Activated CD8-positive, alpha-beta memory T cell treated with anti-CD3 and anti-CD28 coated beads, Interleukin-2, amount 10 ng/mL, durations not matched to agents 7 days and 5 days (primary cell): ENCODE measurements at places on chromosomes 6 and 20. TPM values are rescaled to one million over a fixed set of nuclear protein-coding genes. Genes with fewer than 3 reads are reported as not detected.

- peaks cover 7% of the 10 kb centered on the region for H3K27me3 ChIP-seq
- H3K36me3 ChIP-seq, result peaks cover 43% of the 10 kb centered on the region
- H3K4me1 ChIP-seq, result peaks cover 46% of the 10 kb centered on the region
- peak overlapping the region; percentile 42 for H3K27ac ChIP-seq
Observed at GRCh38 chr6:33197431-33198048, 2.9 kb downstream of the RXRB start.

DNA sequence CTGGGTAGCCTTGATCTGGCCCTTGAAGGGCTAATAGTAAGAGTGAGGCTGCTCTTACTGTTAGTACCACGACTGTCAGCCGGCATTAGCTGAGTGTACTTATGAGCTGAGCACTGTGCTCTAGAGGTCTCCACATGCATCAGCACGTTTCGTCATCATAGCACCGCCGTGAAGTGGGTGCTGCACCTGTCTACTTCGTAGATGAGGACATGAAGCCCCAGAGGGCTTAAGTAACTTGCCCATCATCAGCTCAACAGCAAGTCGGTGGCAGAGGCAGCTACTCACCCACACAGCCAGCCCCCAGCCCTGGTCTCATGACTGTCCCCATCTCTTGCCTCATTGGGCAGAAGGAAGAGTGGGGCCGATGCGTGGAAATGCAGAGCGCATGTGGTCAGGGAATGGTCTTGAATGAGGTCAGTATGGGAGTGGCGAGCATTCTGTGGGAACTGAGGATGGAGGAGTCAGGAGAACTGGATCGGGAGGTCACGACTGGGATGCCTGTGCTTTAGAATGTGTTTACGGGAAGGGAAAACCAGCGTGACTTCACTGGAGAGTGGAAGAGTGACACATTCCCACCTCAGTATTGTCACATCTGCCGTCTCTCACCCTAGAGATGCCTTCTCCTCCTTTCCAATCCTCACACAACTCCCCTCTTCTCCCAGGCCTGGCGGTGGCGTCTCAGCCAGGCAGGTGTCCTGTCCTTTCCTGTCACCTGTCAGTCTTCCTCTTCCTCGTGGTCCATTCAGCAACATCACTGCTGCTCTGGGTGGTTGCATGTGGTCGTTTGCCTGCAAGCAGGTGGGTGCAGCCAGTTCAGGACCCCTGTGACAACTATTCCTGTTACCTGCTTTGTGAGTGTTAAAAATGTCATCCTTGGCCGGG lies 6.0 kb downstream of the SYTL3 start:
- H3K4me3 ChIP-seq, result peak overlapping the region; percentile 78
- peaks cover 72% of the 10 kb centered on the region for H3K36me3 ChIP-seq
- peaks cover 77% of the 10 kb centered on the region for H3K4me1 ChIP-seq
- H3K27ac ChIP-seq, result peak overlapping the region; percentile 98

DNA sequence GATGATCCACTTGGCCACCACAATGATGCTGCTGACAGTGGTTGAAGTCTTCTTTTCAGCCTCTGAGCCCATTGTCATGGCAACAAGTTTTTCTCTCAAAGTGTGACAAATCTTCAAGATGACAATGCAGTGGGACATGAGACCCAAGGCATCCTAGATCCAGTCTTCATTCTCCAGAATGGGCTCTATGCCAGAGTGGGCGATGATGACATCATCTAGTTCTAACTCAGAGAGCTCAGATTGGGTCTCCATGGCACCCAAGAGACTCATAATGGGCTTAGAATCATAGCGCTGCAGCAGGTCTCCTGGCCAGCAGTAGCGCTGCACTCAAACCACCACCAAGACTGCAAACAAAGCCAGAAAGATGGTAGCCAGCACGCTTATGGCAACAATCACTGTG lies 973.6 kb downstream of the EYS start:
- H3K27me3 ChIP-seq, result no peaks in the 10 kb centered on the region
- no peaks in the 10 kb centered on the region for H3K4me1 ChIP-seq
- no peak overlapping the region for H3K27ac ChIP-seq
- no peaks in the 10 kb centered on the region for H3K36me3 ChIP-seq
- no peak overlapping the region for H3K4me3 ChIP-seq
- DNase-seq, result no peak

The ZNF831 gene
- total RNA-seq, result 10.2 TPM

The COL12A1 gene
- not detected for total RNA-seq

The POPDC3 gene
- not detected for total RNA-seq

DNA sequence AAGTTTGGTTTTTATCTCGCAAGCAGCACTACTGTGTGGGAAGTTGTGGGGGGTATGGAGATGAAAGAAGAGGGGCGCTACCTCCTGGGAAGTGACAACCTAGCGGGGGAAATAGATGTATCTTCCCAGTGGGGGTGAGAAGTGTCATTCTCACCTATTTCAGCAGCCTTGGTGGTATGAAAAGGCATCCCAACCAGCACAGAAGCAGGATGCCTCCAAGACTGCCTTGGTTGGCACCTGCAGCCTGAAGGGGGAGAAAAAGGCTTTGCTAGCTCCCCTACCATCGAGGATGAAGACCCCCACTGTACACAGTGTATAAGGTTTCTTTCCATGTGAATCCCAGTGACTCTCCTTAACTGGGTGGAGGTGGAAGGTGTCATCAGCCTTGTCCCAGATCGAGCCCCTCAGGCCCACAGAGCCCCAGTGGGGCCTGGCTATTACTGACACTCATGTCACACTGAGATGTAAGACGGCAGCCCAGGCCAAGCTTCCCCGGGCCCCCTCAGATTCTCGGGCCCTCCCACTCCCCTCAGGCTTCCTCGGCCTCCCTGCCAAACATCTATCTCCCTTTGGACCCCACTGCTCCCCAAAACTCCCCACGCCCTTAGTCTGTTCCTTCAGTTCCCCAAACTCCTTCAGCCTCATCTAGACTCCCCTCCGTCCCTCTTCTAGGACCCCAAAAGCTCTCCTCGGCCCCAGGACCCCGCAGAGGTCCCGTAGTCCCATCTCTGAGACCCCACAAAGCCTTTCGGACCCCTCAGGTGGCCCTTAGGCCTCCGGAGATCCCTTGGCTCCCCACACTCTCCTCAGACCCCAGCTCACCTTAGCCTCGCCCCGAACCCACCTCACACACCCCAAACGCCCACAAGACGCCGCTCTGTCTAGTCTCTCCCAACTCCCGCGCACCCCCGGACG lies 688 bp downstream of the COMMD7 start:
- H3K27ac ChIP-seq, result peak overlapping the region; percentile 92
- H3K4me3 ChIP-seq, result peak overlapping the region; percentile 99
- peaks cover 45% of the 10 kb centered on the region for H3K4me1 ChIP-seq
- H3K27me3 ChIP-seq, result no peaks in the 10 kb centered on the region
- DNase-seq, result peak; percentile 48

The JPH2 gene
- total RNA-seq, result not detected

DNA sequence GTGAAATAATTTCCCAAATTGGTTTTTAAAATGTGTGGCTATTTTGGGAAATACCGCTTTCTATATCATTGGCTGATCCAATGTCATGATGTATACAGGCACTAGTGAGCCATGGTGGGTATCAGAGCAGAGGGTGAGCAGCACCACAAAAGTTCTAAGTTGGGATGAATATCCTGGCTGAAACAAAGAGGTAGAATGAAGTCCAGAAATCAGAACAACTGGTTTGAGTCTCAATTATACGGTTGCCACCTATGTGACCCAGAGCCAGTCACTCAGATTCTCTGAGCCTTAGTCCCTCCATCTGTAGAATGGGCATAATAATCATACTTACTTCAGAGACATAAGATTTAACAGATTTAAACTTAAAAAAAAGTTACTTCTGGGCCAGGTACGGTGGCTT lies 172.3 kb downstream of the ZFP64 start:
- DNase-seq, result no peak
- no peaks in the 10 kb centered on the region for H3K36me3 ChIP-seq
- H3K27ac ChIP-seq, result no peak overlapping the region
- no peaks in the 10 kb centered on the region for H3K27me3 ChIP-seq

The LY6G6C gene
- not detected for total RNA-seq

- H3K27ac ChIP-seq, result no peak overlapping the region
- H3K4me1 ChIP-seq, result no peaks in the 10 kb centered on the region
- H3K27me3 ChIP-seq, result no peaks in the 10 kb centered on the region
- no peaks in the 10 kb centered on the region for H3K36me3 ChIP-seq
- DNase-seq, result no peak
Observed at GRCh38 chr6:84967389-84967788, 203.0 kb upstream of the TBX18 start.

GRCh38 chr6:32685603-32686002 lies 19.1 kb upstream of the HLA-DQB1 start:
- DNase-seq, result peak; percentile 77
- H3K4me3 ChIP-seq, result peak overlapping the region; percentile 31

DNA sequence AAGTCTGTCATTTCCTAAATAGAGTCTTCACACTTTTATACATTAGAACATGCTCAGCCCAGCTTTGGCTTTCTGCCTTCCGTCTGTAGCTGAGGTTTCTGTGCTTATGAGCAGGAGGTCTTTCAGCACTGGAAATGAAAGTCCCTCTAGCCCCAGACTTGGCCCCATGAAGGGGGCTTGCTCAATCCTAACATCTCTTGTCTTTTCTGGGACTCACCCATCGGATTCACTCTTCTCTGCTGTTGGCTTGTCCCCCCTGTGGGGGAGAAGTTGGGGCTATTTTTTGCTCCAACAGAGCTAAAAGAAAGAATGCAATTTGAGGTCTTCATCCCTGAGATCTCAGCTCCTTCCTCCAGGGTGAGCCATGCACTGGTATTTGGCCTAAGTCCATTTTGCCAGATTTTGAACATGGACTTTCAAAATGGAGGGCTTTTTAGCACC lies 177.7 kb downstream of the MRPL14 start:
- H3K4me3 ChIP-seq, result no peak overlapping the region
- H3K27ac ChIP-seq, result no peak overlapping the region
- peaks cover 19% of the 10 kb centered on the region for H3K27me3 ChIP-seq
- H3K36me3 ChIP-seq, result no peaks in the 10 kb centered on the region

The TPD52L2 gene
- total RNA-seq, result 46.2 TPM

GRCh38 chr20:61953037-61954021 lies 112.4 kb downstream of the TAF4 start:
- no peaks in the 10 kb centered on the region for H3K4me1 ChIP-seq
- no peak overlapping the region for H3K27ac ChIP-seq
- peaks cover 17% of the 10 kb centered on the region for H3K27me3 ChIP-seq
- DNase-seq, result no peak
- no peak overlapping the region for H3K4me3 ChIP-seq

GRCh38 chr20:8601542-8601912 lies 467.4 kb upstream of the PLCB4 start:
- H3K4me3 ChIP-seq, result no peak overlapping the region
- no peaks in the 10 kb centered on the region for H3K27me3 ChIP-seq
- no peak overlapping the region for H3K27ac ChIP-seq
- H3K36me3 ChIP-seq, result no peaks in the 10 kb centered on the region
- H3K4me1 ChIP-seq, result peaks cover 20% of the 10 kb centered on the region

The ARHGAP40 gene
- total RNA-seq, result not detected

The CAGE1 gene
- total RNA-seq, result not detected

- no peak overlapping the region for H3K27ac ChIP-seq
- no peaks in the 10 kb centered on the region for H3K27me3 ChIP-seq
- H3K4me1 ChIP-seq, result no peaks in the 10 kb centered on the region
- no peak overlapping the region for H3K4me3 ChIP-seq
- DNase-seq, result no peak
- no peaks in the 10 kb centered on the region for H3K36me3 ChIP-seq
Observed at GRCh38 chr6:50939931-50940330, 121.3 kb downstream of the TFAP2B start.

The CEP43 gene
- total RNA-seq, result 28.2 TPM
